Fibroblast of the conjunctiva (primary cell): ENCODE measurements at places on chromosomes 4 and X.

- DNase-seq: no peak
Observed at GRCh38 chrX:41119803-41120202, 34.6 kb downstream of the USP9X start.

- no peak for DNase-seq
Observed at GRCh38 chr4:38670109-38670901, 6.3 kb downstream of the KLF3 start.

DNA sequence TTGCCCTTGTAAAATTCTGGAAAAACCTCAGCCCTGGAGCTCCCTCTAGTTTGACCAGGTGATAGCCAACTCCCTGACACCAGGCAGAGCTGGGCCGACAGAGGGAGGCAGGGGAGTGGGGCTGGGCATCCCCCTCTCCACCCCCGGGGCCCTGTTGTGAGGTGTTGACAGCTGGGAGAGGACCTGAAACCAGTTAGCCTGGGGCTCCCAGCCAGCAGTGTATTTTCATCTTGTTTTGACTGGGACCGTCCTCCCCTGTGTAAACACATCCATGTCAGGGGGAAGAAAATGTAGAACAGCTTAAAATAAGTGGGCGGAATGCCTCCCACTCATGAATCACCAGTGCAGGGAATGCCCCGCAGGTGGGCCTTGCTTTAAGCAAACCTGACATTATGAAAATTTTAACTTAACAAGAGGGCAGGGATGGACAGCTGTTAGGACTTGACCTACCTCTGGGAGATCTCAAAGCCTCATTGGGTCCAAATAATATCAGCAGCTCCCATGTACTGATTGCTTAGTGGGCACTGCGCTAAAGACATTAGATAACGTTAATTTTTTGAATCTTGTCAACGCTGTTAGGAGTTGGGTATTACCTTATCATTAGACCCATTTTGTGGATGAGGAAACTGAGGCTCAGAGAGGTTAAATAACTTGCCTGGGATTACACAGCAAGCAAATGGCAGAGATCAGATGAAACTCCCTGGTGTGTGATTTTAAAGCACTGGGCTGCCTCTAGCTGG is 45.9 kb downstream of the TSC22D3 start:
- no peak for DNase-seq

DNA sequence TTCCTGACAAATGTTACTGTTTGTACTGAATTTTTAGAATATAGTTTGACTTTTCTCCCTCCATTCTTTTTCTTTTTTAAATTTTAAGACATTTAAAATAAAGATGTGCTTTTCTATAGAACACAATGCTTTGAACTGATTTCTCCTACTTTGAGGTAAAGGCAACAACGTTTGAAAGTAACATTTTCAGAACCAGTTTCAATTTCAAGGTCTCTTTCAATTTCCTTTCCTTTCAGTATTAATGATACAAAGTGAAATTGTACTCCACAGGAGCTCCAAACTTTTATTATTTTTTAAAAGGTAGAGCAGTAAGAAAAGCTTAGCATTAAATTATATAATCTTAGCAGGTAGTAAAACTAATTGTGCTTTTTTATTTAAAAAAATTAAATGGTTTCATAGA is 54.9 kb downstream of the NDST4 start:
- no peak for DNase-seq

DNA sequence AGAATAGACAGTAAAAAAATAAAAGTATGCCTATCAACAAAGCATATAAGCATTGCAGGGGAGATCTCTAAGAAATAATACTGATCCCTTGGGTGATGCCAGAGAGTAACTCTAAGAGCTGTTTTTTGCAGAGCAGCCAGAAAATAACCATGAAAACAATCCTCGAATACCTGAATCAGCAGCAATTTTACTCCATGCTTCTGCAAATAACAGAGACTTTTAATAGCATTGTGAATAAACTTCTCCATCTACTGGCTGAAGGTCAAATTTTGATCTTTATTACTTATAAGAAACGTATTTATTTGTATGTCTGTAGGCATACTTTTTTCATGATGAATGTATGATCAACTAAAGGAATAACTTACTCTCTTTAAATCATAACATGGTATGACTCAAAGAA is 334.5 kb downstream of the GALNTL6 start:
- no peak for DNase-seq
